H4 (cell line): ENCODE measurements at places on chromosomes 6 and 20.

GRCh38 chr6:169723200-169723909 is 945 bp downstream of the PHF10 start:
- no peak for DNase-seq

GRCh38 chr6:80173411-80173810 is 66.9 kb downstream of the BCKDHB start:
- DNase-seq, result no peak

GRCh38 chr20:34164381-34164984 is 52.4 kb upstream of the EIF2S2 start:
- no peak for DNase-seq

GRCh38 chr6:111943726-111944125 is 70.5 kb upstream of the FYN start:
- no peak for DNase-seq

DNA sequence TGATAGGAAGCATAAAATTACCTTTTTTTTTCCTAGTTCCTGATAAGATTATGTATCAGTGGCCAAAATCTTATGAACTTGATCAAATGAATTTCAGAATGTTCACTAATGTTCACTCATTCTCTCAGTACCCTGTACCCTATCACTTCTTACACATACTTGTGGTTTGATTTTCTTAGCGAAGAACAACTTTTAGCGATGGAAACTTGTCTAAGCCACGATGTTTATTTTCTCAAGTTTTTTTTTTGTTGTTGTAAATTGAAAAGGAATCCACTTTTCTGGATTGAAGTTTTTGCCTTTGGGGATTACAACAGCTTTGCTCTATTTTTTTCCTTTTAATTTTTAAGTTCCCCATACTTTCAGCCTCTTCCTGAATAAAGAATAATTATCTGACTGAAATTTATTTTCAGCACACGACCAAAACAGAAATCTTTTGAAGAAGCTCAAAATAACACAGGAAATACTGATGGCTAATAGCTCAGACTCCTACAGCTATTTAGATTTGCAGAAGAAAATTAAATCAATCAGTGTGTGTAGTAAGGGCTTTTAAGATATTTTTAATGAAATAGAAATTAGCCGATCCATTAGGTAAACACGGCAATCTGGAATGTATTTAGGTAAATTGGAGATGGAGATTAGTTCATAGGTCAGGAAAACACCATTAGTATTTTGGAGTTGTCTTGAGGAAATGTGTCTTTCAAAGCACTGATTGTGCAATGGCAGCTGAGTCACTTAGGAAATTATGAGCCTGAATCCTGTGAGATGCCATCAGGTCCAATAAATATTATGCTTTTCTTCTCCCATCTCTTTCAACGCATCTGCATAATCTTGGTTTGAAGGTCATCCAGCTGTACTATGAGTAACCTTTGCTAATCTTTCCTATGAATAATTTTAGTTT is 217.5 kb downstream of the GJA1 start:
- peak; percentile 48 for DNase-seq

DNA sequence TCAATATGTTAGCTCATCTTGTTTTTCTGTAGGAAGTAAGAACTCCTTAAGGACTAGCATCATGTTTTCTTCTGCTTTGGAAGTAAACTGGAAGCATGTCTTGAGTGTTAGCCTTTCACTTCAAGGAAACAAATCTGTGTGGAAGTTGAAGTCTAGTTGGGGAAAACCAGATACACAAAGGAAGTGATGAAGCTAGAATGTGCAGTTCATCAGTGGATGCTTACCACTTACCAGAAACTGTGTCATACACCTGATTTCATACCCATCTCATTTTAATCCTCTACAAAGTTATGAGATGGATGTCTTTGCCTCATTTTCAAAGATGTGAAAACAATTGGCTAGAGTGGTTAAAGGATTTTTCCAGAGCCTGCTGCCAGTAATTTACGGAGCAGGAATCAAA is 75.8 kb downstream of the TMEM170B start:
- DNase-seq, result no peak

DNA sequence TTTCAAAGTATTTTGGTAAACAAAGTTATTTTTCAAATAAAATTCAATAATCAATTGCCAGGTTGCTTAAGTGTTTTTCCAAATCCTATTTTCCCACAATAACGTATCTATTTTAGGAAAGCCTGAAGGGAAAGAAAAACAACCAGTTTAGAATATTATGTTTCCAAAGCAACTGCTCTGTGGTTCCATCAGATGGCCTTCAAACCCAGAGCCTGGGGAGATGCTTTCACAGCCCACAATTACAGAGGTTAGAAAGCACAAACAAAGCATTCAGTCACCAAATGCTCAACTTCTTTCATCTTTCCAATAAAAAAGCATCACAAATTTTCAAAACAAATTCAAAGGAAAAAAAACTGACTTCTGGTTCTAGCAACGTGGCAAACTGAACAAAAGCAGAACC is 66.0 kb downstream of the ELOVL5 start:
- DNase-seq, result no peak

DNA sequence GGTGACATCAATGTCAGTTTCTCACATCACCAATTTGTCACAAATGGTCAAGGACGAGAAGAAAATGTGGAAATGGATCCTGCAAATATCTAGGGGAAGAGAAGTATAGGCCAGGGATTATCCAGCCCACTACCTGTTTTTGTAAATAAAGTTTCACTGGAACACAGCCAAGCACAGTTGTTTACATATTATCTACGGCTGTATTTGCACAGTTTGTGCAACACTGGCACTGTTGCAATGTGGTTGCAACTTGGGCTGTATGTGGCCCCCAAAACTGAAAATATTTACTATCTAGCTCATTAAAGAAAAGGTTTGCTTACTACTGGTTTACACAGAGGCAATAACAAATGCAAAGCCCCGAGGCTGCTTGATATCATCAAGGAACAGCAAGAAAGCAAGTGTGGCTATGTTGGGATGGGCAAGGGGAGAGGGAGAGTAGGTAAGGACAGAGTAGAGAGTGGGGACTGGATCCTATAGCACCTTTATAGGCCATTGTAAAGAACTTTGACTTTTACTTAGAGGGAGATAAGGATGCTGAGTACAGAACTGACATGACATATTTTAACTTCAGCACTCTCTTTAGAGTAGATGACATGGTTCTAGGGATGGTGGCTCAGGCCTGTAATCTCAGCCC is 11.8 kb upstream of the STXBP5 start:
- peak; percentile 14 for DNase-seq

DNA sequence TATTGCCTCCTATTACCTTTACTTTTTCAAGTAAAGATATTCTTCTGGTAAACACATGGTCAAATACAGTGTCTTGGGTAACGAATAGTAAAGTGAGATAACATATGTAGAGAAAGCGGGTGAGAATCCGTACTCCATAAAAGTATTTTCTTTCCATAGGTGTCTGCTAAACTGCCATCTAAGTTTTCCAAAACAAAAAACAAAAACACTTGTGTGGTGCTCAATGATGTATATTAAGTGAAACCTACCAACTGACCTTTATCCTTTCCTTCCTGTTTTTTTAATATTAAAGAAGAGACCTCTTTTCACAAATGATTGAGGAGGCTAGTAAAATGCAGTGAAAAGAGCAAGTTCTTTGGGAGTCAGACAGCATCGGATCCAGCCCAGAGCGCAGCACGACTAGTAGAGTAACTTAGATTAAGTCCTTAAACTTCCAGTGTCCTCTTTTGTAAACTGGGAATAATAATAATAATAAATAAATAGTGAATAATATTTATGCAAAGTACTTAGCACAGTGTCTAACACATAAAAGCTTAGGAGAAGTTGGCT is 437 bp upstream of the CDKAL1 start:
- no peak for DNase-seq

GRCh38 chr6:9085054-9085708 is 649.8 kb upstream of the SLC35B3 start:
- DNase-seq, result no peak

DNA sequence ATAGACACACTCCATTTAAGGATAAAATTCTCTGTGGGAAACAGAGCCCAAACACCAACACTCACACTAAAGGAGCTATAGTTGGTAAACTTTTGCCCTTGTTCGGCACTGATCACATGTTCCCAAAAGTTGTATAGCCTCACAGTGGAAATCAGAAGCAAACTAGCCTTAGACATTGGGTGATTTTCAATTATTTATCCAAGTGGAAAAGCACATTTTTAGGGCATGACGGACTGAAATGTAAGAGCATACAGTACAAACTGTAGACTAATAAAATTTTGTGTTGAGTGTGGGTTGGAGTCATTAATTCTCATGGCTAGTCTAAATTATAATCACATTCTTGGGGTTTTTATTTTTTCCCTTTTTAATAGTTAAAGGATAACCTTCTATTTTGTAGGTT is 202.4 kb downstream of the MOXD1 start:
- DNase-seq, result no peak

- DNase-seq, result no peak
These were observed 274.8 kb upstream of the EXOC2 start for GRCh38 chr6:967701-968100.

GRCh38 chr20:44209686-44210405 is 725 bp downstream of the OSER1 start:
- no peak for DNase-seq

GRCh38 chr6:4176907-4177306 is 41.5 kb upstream of the ECI2 start:
- no peak for DNase-seq

GRCh38 chr6:158910484-158911440 is 89.2 kb downstream of the RSPH3 start:
- no peak for DNase-seq

- DNase-seq, result no peak
These were observed 236.3 kb downstream of the PTPRK start for GRCh38 chr6:128284128-128284527.

- DNase-seq, result peak; percentile 63
These were observed 98.4 kb downstream of the MRPL14 start for GRCh38 chr6:44028789-44029310.

DNA sequence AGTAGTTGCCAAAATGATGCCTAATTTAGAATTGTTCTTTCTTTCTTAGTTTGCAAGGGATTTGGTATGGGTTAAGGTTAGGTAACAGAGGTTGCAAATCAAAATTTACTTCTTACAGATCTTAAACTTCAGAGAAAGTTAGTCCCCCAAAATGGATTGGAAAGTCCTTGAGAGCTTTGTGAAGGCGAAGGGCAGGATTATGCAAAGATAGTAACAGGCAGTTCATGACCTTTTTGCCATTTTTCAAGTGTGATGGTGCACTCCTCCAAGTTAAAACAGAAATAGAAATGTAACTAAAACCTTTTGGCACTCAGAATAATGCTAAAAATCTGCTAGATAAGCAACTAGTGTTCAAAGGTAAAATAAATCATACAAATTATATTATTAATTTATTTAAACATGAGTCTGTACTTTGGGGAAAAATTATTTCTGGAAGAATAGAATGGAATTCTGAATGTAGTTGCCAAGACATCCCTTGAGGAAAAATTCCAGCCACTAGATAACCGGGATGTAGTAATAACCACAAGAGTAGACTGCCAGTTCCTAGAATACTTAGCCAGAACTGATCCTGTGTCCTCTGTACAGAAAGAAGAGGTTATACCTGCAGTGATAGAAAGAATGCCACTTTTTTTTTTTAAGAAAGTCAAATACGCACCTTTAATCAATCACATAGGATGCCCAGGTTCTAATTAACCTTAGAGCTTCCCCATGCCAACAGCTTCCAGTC is 31.8 kb upstream of the DAAM2 start:
- no peak for DNase-seq

DNA sequence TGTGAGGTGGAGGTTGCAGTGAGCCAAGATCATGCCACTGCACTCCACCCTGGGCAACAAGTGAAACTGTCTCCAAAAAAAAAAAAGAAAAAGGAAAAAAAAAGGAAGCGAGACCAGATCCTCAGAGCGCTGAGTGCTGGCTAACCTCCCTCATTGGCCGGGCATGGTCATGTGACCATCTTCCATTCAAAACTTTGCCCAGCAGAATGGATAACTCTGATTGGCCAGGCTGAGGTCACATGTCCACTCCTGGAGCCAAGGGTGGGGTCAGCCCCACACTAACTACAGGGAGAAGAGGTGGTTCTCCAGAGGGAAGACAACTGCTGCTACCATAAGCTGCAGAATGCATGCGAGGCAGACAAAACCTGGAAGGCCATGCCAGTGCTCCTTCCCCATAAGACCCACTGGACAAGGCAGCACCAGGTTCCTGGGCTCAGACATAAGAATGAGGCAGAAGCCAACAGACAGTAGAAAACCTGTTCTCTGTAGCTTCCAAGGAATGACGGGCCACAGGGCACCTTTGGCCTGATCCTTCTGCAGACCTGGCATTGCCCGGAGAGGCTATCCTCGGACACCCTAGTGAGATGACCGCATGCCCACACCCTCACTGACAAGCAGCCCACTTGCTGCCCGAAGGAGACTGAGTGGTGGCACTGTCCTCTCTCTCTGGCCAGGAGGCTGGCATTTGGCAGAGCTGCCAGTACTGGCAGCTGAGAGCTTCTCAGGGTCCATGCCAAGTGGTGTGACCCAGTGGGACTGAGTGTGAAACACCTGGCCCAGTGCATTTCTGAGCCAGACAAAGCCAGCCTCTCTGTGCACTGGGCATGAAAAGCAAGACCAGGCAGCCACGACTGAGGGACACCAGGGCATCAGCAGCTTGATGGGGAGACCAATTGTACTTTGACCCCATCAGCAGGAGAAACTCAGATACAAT is 311.9 kb upstream of the SULF2 start:
- DNase-seq, result no peak

GRCh38 chr20:7629880-7630279 is 310.4 kb downstream of the HAO1 start:
- no peak for DNase-seq

GRCh38 chr20:33914919-33915318 is 78.8 kb upstream of the RALY start:
- DNase-seq, result no peak

GRCh38 chr6:146103416-146104072 is 74.7 kb downstream of the GRM1 start:
- DNase-seq, result no peak

- DNase-seq, result peak; percentile 68
These were observed 71.8 kb downstream of the FOXF2 start for GRCh38 chr6:1461207-1461606.

DNA sequence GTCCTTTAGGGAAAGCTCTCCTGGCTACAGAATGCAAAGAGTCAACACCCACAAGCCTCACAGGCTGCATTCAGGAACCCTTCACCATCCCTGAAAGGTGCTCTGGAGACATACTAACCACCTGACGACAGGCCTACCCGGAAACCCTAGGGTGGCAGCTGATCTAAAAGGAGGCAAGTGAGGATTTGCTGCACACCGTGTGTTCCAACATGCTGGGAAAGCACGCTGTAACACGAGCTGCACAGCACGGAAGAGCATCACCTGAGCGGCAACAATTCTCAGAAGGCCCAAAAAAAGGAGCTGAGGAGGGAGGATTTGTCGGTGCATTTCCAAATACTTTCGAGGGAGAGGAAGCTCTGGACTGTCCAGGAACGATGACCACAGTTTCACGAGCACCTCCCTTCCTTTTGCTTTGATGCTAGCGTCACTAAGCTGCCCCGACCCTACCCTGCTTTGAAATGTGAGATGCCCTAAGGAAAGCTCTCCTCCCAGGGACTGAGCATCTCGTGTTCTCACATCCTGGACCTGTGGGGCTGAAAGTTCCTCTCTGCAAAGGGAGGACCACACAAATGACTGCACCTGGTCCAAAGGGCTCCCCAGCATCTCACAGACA is 87.0 kb downstream of the PPP1R3G start:
- DNase-seq, result no peak

- no peak for DNase-seq
These were observed 3.6 kb downstream of the FOXC1 start for GRCh38 chr6:1613346-1613687.

- DNase-seq, result no peak
These were observed 19.2 kb upstream of the KCNG1 start for GRCh38 chr20:51042064-51042463.

GRCh38 chr20:34983995-34984735 is 28.5 kb downstream of the MYH7B start:
- DNase-seq, result no peak

GRCh38 chr6:6479785-6480184 is 108.7 kb upstream of the LY86 start:
- DNase-seq, result no peak
